ENCODE measurements at places on chromosomes 5 and 9.

DNA sequence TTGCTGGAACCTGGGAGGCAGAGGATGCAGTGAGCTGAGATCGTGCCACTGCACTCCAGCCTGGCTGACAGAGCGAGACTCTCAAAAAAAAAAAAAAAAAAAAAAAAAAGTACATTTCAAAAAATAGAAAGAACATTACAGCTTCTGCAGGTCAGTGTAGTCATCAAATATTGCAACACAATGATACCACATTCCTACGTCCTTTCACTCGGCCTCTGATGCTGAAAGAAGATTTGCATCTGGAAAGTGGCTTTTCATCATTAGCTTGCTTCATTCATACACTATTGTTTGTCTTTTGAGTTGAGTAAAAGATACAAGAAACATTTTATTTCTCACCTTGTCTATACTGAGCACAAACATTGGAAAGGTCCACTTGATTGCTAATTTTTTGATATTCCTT lies 59.6 kb upstream of the CPLANE1 start:
- peak; percentile 24 for DNase-seq

GRCh38 chr9:109766351-109766750 lies 13.6 kb upstream of the PALM2AKAP2 start:
- DNase-seq = peak; percentile 95

DNA sequence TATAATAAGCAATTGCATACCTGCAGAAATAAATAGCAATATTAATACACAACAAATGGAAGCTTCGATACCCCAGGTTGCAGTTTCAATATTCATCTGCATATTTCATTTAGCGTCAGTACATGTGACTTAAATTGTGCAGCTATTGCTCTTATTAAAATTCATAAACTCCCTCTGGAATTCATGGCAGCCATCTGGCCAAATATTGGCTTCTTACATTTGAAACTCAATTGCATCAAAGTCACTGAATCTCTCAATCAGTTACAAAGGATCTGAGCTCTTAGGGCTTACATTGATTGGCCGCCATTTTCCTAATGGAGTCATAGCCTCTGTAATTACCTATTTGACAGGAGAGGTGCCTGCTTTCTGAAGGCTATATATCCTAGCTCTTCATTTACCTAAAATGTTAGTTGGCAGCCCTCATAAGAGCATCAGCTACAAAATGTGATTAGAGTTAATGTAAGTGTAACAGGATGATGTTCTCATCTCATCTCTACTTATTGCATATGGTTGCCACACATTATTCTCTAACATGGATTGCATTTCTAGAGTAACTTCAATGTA lies 453.5 kb downstream of the CAAP1 start:
- DNase-seq = no peak

- DNase-seq = no peak
Observed at GRCh38 chr5:163190784-163191183, 246.6 kb upstream of the CCNG1 start.

DNA sequence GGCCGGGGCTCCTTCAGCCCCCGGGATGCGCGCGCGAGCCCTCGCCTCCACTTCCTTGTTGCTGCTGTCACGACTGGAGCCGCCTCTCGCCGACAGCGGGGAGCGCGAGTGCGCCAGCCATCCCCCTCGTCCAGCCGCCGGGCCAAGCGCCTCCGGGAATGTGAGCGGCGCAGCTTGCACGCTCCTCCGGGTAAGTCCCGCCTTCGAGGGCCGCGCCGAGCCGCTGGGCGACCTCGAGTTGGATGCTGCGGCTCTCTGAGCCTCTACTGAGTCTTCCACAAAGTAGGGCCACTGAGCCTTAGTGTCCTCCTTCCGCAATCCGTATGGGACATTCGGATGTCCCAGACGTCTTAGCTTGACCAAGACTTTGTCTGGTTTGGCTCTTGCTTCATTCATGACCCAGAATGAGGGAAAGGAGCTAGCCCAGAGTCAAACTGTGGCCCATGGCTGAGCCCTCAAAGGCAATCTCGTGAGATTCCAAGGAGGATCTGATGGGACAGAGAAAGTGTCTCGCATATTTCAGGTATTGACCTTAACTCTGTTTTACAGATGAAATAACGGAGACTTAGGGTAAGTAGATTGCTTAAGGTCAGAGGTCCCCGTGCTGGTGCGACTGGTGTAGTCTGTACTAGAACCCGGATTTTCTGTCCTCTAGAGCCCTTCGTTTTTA lies 586 bp downstream of the HMGXB3 start:
- peak; percentile 70 for DNase-seq

DNA sequence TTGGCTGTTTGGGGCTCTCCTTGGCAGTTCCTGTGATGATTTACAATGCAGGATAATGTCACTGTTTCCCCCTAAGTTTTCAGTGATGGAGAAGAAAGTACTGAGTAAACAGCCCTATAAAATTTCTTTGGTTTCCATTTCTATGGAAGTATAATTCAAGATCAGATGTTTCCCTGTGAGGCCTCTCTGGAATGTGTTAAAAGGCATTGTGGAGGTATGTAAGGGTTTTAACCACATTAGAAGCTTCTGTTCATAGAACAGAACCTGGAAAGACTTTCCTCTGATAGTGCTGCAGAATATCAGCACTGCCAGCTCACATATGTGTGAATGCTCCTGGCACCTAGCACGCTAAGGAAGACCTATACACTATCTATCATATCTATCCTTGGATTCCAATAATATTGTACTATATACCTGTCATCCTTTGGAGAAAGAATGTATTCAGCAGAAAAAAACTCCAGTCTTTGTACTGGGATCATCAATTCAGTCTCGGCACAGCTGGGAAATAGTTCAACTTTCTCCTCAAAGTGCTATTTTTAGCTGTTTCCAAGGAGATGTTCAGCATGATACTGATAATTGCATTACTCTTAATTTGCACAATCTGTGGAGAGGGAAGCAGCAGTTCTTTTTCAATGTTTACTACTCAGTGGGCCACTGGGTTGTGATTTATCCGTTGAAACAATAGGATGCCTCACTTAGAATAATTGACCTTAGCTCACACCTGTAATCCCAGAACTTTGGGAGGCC lies 21.9 kb downstream of the TTC1 start:
- peak; percentile 74 for DNase-seq

DNA sequence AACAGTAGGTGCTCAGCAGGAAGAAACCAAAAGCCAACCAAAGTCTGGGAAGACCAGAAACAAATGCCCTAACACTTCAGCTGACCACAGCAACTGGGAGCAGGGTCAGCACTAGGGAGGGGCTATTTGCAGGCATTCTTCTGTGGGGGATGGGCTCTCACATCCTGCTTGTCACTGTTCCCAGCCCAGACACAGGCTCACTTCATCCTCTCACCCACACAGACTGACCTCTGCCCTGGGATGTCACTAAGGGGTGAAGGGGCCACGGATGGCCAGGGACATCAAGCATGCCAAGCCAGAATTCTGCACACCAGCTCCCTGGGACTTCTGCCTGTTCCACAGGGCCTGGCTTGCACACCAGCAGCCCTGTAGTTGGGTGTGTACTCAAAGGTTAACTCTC lies 28.7 kb downstream of the GFRA3 start:
- no peak for DNase-seq

DNA sequence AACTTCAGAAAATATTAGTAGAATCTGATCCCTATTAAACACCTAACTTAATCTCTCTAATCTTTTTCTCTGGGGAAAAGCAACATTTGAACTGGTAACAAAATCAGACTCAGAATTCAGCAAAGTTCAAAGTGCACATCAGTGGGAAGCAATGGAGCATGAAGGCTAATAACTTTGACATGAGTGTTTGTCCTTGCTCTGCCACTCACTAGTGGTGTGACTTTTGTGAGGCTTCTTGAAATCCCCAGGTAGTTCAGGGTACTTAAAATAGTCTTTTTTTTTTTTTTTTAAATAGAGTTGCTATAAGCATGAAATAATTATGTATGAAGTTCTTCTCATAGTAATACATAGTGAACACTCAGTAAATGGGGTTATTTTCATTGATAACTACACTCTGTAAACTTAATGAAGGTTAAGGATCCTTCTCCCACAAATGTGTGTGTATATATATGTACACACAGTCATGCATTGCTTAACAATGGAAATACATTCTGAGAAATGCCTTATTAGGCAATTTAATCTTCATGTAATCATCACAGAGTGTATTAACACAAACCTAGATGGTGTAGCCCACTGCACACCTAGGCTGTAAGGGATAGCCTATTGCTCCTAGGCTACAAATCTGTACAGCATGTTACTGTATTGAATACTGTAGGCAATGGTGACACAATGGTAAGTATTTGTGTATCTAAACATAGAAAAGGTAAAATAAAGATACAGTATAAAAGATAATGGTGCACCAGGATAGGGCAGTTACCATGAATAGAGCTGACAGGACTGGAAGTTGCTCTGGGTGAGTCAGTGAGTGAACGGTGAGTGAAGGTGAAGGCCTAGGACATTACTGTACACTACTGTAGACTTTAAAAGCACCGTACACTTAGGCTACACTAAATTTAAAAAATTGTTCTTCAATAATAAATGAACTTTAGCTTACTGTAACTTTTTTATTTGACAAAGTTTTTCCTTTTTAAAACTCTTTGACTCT lies 73.3 kb upstream of the HMHB1 start:
- no peak for DNase-seq

DNA sequence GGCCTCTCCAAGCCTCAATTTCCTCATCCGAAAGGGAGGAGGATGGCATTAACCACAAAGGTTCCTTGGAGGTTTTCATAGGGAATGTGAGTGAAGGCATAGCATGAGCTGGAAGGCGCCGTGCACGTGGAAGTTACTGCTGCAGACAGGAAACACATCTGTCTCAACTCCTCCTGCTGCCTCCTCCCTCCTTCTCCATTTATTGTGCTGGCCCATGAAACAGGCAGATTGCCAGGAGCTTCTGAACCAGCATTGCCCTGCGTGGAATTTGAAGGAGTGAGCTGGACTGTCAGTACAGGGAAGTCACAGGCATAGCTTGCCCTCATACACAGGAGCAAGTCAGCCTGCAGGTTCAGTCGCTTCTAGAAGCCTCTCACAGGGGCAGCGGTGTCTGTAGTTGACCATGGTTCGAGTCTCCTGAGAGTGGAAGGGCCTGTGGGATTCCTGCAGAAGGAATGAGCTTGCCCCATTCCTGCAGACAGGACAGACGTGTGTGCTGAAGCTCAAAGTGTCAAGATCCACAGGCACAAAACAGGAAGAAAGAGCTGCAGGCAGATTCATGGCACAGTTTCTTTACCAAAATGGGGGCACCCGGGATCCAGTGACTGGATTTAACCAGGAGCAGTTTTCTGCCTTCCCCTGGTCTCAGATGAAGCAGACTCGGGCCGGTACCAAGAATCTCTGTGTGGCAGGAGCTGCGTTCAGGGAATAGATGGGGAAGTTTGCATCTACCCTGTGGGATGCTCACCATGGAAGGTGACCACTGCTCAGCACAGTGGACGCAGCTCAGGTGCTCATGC lies 48.7 kb upstream of the CTSL start:
- no peak for DNase-seq

GRCh38 chr5:116320486-116320885 lies 235.7 kb downstream of the COMMD10 start:
- peak; percentile 3 for DNase-seq
